ENCODE measurements at places on chromosomes 11 and 22. TPM values are rescaled to one million over a fixed set of nuclear protein-coding genes. Genes with fewer than 3 reads are reported as not detected.

OR2AT4 gene
- not detected for polyA plus RNA-seq

EMID1 gene
- 0.56 TPM for polyA plus RNA-seq

TREH gene
- polyA plus RNA-seq, result not detected

GAS2 gene
- polyA plus RNA-seq, result 0.54 TPM

OR8G5 gene
- not detected for polyA plus RNA-seq

SELENOO gene
- 45.8 TPM for polyA plus RNA-seq

TMEM121B gene
- polyA plus RNA-seq, result 0.21 TPM

ZNHIT2 gene
- polyA plus RNA-seq, result 12.8 TPM

TUBGCP6 gene
- polyA plus RNA-seq, result 33.1 TPM

TBX1 gene
- polyA plus RNA-seq, result 11.0 TPM

ART5 gene
- polyA plus RNA-seq, result not detected

RFPL1 gene
- polyA plus RNA-seq, result not detected

TUB gene
- 2.3 TPM for polyA plus RNA-seq
